ENCODE measurements at places on chromosomes 5 and 9. TPM values are rescaled to one million over a fixed set of nuclear protein-coding genes. Genes with fewer than 3 reads are reported as not detected.

Gene LPCAT1
- 25.6 TPM for total RNA-seq

Gene PCDHGA3
- 1.5 TPM for total RNA-seq

Gene SHOC1
- 1.3 TPM for total RNA-seq

Gene SURF1
- total RNA-seq, result 18.4 TPM

Gene TMED9
- total RNA-seq, result 74.7 TPM

Gene ADGRD2
- 0.14 TPM for total RNA-seq

Gene CLK4
- total RNA-seq, result 27.2 TPM

Gene MAMDC4
- total RNA-seq, result 4.4 TPM

Gene RUFY1
- 27.2 TPM for total RNA-seq

Gene DMGDH
- total RNA-seq, result 2.1 TPM

Gene TYRP1
- 1.5 TPM for total RNA-seq

Gene PCAT7
- 0.15 TPM for total RNA-seq

Gene PCDHGC5
- 0.59 TPM for total RNA-seq

Gene SLC4A9
- 0.42 TPM for total RNA-seq

Gene ACER2
- 8.8 TPM for total RNA-seq

Gene BSPRY
- total RNA-seq, result not detected

Gene CAMK4
- 0.36 TPM for total RNA-seq

Gene SLF1
- total RNA-seq, result 2.9 TPM

Gene ANKRD34B
- total RNA-seq, result 0.19 TPM

Gene ROPN1L
- total RNA-seq, result 2.2 TPM

Gene MARVELD2
- 0.26 TPM for total RNA-seq

Gene STPG3
- total RNA-seq, result 1.7 TPM

Gene ADCY2
- 2.9 TPM for total RNA-seq

Gene PKD2L2
- 1.9 TPM for total RNA-seq

Gene MYOZ3
- 4.7 TPM for total RNA-seq

Gene HEMGN
- total RNA-seq, result 1.3 TPM

Gene RANBP3L
- total RNA-seq, result 0.81 TPM

Gene TUBB4B
- 183 TPM for total RNA-seq

Gene SPATA31C2
- total RNA-seq, result 0.05 TPM

Gene IL3
- 0.38 TPM for total RNA-seq

Gene PCDHA10
- 1.0 TPM for total RNA-seq

Gene RBM27
- 44.8 TPM for total RNA-seq

Gene C1QTNF2
- total RNA-seq, result 0.20 TPM

Gene PCDHGA2
- total RNA-seq, result 0.16 TPM

Gene MSX2
- total RNA-seq, result 0.24 TPM

Gene KIAA0825
- 3.7 TPM for total RNA-seq

Gene RLN2
- not detected for total RNA-seq

Gene CARD6
- total RNA-seq, result 1.7 TPM

Gene CFAP90
- not detected for total RNA-seq

Gene CHSY3
- 1.0 TPM for total RNA-seq

Gene ZBED3
- 11.8 TPM for total RNA-seq

Gene CTNND2
- total RNA-seq, result 3.0 TPM

Gene SLC35D2
- total RNA-seq, result 10.6 TPM

Gene FABP6
- 1.8 TPM for total RNA-seq

Gene PTAR1
- total RNA-seq, result 57.4 TPM

Gene FOXD4L6
- 0.47 TPM for total RNA-seq

Gene KIF4B
- 0.16 TPM for total RNA-seq

Gene HK3
- 0.31 TPM for total RNA-seq

Gene RNF145
- 47.6 TPM for total RNA-seq

Gene TRIP13
- 13.3 TPM for total RNA-seq

Gene KIF12
- not detected for total RNA-seq

Gene TAS2R1
- 0.11 TPM for total RNA-seq

Gene LCN15
- total RNA-seq, result 0.47 TPM
